ENCODE measurements at places on chromosomes 5 and 9. TPM values are rescaled to one million over a fixed set of nuclear protein-coding genes. Genes with fewer than 3 reads are reported as not detected.

IFNK gene
- total RNA-seq: not detected

PTAR1 gene
- 24.0 TPM for total RNA-seq

SMIM33 gene
- total RNA-seq: not detected

CCDC192 gene
- total RNA-seq: not detected

ASPN gene
- not detected for total RNA-seq

ENC1 gene
- total RNA-seq: 49.5 TPM

LIFR gene
- 64.1 TPM for total RNA-seq

All from epithelial cell of alveolus of lung (primary cell).